ENCODE measurements at places on chromosomes 7 and 10.

DNA sequence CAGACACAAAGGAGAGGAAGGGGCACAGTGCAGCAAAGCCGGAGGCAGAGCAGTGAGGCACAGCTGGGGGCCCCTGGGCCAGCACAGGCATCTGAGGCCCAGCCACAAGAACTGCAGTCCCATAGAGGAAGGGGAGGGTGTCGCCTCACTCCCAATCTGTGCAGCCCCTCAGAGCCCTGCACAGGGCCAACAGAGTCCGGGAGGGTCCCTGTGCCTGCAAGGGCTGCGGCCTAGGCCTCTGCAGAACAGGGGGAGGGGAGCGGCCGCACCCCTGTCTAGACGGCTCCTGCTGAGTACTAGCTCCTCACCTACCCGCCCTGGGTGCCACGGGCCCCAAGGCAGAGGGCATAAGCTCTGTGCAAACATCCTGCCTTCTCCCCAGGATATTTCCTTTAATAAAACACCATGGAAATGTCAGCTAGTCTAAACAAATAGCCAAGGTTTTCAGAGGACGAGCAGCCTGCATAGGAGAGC, 32.4 kb upstream of the RET start:
- no peak for DNase-seq

GRCh38 chr7:40447345-40447744, 312.5 kb downstream of the SUGCT start:
- DNase-seq: no peak

GRCh38 chr10:96913906-96914305, 81.8 kb downstream of the LCOR start:
- DNase-seq: no peak

DNA sequence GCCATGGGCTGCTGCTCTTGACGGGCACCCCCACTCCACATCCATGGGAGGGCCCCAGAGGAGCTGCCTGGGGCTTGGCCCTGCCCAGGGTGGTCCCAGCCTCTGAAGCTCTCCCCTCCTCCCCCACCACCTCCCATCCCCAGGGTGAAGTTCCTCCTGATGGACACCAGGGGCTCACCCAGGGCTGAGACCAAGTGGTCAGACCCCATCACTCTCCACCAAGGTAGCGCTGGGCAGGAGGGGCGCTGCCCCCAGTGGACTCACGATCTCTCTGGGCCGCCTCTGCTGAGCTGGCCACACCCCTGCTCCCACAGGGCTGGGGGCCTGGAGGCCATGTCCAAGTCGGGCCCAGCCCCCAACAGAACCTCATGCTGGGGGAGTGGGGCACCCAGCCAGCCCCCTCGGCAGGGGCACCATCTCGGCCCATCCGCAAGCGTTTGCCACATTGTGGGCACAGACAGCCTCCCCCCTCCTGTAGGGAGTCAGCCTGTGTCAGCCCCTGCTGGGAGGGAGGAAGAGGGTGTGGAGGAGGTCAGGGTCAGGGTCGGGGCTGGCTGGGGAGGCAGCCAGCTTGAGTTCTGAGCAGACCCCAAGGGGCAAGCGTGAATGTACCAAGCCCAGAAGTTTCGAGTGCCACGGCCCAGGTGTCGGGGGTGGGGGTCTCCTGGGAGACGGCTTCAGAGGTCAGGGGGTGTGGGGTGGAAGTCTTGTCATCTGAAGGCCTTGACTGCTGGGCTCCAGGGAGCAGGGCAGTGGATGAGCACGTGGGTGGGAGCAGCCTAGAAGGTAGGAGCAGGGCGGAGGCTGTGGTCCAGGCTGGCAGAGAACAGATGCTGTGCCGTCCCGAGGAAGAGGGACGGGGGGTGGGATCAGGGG, 2.8 kb downstream of the UPK3B start:
- DNase-seq: no peak

DNA sequence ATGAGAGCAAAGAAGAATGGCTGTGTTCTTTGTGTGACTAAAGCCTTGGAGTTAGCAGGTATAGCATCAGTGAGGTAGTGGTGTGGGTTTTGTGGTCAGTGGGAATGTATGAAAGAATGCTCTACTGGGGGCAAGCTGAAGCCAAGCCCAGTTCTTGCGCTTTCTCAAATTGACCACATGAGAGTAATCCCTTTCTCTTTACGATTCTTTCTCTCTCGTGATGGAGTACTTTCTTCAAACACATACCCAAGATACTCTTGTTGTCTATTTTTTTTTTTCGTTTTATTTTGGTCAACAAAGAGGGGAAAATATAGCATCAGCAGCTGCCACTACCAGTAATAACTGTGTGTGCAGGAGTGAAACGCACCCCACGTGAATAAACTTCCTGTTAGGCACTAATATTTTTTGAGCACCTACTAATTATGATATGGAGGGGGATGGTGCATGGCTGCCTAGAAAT, 8.4 kb upstream of the PANK1 start:
- DNase-seq: no peak

GRCh38 chr10:19204246-19204917, 155.8 kb downstream of the MALRD1 start:
- no peak for DNase-seq

DNA sequence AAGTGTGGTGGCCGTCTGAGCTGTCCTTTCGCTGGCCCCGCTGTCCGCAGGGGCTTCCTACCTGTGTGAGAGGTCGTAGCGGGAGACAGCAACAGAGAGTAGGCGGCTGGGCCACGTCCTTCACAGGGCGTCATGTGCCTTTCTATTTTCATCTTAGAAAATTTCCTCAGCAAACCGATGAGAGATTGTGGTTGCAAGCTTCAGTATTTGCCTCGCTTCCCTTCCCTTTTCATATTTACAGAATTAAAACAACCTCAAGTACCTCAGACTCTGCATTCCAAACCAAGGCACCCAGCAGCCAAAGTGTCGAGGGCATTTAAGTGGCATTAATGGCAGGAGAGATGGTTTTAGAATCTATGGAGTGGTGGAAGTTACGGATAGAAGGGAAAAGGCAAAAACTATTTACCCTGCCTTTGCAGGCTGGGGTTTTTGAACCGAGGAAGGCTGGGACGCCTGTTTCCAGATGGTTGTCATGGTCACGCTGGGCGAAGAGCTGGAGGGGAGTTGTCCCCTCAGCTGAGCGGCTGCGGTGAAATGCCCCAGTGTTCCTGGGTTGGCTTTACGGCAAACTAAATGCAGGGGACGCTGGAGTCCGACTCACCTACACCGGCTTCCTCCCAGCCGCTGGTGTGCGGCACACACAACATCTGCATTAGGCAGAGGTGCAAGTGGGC, 41.9 kb downstream of the WIPI2 start:
- DNase-seq: no peak

- DNase-seq: no peak
These were observed 50.4 kb downstream of the DNAJB6 start for GRCh38 chr7:157386979-157387800.

DNA sequence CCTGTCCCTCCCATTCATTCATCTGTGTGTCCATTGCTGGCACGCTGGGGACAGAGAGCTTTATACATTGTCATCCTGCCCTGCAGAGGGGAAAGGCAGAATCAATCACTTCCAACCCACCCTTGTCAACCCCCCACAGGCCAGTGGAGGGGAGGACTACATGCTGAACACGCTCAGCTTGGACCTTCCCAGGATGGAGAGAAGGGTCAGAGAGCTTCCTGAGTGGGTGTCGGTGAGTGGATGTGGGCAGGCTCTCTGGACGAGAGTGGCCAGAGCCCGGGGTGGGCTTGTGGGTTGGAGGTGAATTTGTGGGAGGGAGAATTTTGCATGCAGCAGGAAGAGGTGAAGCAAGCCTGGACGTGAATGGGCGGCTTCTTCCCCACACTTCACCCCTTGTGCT, 93.9 kb downstream of the DNAJB6 start:
- DNase-seq: no peak

GRCh38 chr7:73442903-73443500, 9.4 kb downstream of the FZD9 start:
- no peak for DNase-seq

GRCh38 chr7:153027904-153028303, 268.4 kb downstream of the ACTR3B start:
- DNase-seq: no peak

GRCh38 chr10:130545122-130545521, 408.9 kb downstream of the GLRX3 start:
- no peak for DNase-seq

- DNase-seq: no peak
These were observed 27.9 kb downstream of the KAZALD1 start for GRCh38 chr10:101089520-101090299.

- DNase-seq: no peak
These were observed 64.4 kb upstream of the LEP start for GRCh38 chr7:128176696-128177095.

DNA sequence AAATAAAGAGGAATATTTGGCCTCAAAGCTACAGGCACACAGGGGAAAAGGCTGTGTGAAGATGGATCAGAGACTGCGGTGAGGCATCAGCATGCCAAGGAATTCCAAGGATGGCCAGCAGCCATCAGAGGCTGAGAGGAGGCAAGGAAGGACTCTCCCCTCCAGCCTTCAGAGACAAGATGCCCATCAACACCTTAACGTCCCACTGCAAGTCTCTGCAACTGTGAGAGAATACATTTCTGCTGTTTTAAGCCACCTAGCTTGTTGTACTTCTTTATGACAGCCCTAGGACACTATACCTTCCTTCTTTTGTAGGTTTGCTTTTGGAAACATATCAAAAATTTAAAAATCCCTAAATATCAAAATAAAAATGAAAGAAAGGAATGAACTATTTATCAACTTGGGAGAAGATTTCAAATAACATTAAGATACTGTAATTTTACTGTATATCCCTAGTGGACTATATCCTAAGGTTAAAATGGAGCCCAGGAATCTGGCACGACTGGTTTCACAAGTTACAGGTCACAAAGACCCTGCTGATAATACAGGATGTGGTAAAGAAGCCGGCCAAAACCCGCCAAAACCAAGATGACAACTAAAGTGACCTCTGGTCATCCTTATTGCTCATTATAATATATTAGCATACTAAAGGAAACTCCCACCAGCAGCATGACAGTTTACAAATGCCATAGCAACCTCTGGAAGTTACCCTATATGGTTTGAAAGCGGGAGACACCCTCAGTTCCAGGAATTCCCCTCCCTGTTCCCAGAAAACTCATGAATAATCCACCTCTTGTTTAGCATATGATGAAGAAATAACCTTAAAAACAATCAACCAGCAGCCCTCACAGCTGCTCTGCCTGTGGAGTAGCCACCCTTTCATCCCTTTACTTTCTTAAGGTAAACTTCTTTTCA, 185.2 kb downstream of the AVL9 start:
- no peak for DNase-seq

DNA sequence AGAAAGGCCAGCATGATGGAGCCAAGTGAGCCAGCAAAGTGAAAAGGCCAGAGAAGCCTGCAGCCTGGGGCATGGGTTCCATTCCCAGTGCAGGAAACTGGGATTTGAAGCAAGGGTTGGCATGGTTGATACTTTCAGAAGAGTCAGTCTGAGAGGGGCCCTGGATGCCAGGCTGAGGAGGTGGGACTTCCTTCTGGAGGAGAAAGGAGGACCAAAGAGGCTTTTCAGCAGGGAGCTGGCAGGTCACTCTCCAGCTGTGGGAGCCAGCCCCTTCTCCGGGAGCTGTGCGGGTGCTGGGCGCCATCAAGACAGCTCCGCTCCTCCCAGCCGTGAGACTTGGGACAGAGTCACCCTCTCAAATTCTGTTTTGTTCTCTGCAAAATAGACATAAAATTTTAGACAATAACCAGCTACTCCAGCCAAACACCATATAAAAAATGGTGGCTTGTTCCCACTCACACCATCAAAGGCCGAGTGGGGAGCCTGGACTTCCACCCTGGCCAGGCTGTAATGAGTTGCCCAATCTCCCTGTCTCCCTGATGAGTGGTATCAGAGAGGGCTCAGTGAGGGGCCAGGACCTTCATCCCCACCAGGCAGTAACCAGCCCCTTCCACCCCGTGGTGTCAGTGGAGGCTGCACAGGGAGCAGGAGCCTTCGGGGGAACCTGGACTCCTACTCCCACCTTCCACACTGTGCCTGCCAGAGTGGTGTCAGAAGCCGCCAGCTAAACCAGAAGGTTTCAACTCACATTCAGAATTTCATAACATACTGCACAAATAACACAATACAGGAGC, 133.6 kb upstream of the RET start:
- no peak for DNase-seq

DNA sequence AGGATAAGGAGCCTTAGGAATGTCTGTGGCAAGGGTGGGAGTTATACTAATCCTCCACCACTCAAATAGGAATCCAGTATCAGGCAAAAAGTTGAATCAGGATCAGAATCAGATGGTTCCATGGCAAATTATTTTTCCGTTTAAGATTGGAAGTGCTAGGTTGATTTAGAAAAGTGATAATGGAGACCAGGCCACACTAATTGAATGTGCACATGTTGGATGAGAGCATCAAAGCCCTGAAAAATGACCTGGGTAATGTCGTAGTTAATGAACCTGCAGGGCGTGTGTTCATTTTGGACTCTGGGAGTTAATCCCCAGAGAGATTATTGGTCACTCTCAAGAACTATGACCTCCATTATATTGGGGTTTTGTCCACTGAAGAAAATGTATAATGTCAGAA, 53.3 kb upstream of the UBN2 start:
- DNase-seq: no peak

- DNase-seq: no peak
These were observed 50.9 kb upstream of the MKLN1 start for GRCh38 chr7:131276748-131277147.

- no peak for DNase-seq
These were observed 19.7 kb downstream of the KIAA1217 start for GRCh38 chr10:24228642-24229041.

GRCh38 chr7:28180031-28180363, 598 bp downstream of the JAZF1 start:
- no peak for DNase-seq

GRCh38 chr10:53570221-53570620, 797.6 kb upstream of the MBL2 start:
- DNase-seq: no peak

DNA sequence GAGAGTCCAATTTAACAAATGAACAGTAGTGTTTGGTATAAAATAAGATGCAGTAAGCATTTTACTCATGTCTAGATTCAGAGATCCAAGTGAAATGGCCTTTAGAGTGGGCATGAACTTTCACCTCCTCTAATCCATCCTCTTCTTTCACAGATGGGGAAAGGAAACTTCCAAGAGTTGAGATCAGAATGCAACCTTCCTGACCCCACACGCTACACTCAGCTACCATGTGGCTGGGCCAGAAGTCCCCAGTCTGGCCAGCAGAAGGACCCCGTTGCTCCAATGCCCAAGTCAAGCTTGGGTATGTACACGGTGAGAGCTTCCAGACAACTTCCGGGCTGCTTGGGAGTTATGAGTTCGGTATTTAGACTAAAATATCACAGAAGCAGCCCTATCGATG, 228.0 kb downstream of the ELMO1 start:
- no peak for DNase-seq

- DNase-seq: no peak
These were observed 163.2 kb downstream of the JAZF1 start for GRCh38 chr7:28017372-28017771.

Data from D721Med (cell line).